Stimulated activated CD4-positive, alpha-beta T cell treated with anti-CD3 and anti-CD28 coated beads, TNF-alpha, amount 100 ng/mL, for 24 hours (primary cell): ENCODE measurements at places on chromosomes 5 and 9.
A peak's percentile ranks its signal among the peaks of the same experiment; 100 is the strongest.

DNA sequence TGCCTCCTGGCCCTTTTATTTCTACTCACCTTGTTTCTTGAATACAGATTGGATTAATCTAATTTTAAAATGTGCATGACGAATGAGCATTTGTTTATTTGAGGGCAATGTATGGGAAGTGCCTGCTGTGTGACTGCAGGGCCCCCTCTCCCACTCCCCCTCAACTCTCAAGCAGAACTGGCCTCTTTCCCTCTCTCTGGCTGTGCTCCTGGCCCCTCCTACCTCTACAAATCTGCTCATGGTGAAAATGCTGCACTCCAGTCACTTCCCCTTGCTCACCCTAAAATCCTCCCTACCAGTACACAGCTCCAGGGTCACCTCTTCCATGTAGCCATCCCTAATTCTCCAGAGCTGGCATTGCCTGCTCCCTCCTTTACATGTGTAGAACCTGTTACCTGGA is 17.2 kb upstream of the NDST1 start:
- no peak for DNase-seq

GRCh38 chr5:125181159-125181558 is 434.7 kb upstream of the ZNF608 start:
- DNase-seq = no peak

GRCh38 chr5:153900703-153901395 is 137.9 kb downstream of the FAM114A2 start:
- DNase-seq = no peak

DNA sequence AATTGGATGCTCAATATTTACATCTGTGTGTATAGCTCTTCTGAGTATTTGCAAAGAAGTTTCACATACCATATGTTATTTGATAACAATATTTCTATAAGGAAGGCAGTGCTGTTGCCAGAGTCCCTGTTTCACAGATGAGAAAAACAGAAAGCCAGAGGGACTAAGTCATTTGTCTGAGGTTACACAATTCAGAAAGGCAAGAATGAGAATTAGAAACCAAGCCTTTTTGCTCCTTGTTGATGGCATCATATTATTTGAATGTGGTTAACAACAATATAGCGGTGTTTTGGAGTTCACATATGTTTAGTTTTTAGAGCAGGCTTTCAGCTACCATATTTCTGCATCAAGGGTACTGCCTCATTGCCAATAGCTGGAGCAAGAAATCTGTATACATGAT is 110.9 kb upstream of the PRLR start:
- DNase-seq = no peak

DNA sequence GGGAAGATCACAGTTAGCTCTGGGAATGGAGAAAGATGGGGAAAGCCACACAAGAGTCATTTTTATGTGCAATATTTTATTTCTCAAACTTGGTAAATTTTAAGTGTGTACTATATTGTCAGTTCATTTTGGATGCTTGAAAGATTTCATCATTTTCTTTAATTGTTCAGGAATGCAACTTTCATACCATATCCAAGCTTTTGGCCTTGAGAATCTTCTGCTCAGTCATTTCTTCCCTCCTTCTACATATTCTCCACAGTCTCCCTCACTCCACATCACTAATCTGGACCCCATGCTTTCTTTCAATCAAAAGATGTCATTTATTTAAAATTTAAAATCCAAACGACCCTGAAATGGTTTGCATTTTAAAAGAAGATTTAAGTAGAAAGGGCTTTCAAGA is 135.4 kb downstream of the FAM114A2 start:
- no peak for DNase-seq

GRCh38 chr5:88845081-88845697 is 37.8 kb downstream of the MEF2C start:
- DNase-seq = no peak

- DNase-seq = no peak
These were observed 101.8 kb downstream of the DOCK8 start for GRCh38 chr9:316382-316965.

DNA sequence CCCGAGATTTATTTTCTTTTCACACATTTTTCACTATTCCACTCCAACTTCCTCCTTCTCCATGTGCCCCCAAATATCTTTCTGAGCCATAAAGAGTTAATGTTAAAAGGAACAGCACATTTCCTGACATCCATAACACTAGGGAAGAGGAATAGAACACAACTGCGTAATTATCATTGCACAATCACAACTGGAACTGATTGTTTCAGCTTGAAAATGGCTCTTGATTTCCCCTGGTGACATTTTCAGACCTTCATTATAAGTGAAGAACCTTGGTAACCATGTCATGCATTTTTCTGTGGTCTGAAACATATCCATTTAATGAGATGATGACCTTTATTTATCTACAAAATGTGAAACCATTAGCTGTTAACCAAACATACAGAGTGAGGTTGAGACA is 82.4 kb downstream of the PCSK1 start:
- DNase-seq = no peak

GRCh38 chr9:8052991-8053390 is 253.4 kb upstream of the DMAC1 start:
- no peak for DNase-seq

GRCh38 chr9:118395415-118395814 is 691.2 kb downstream of the TLR4 start:
- DNase-seq = no peak

GRCh38 chr5:75457691-75458090 is 53.7 kb downstream of the CERT1 start:
- no peak for DNase-seq

GRCh38 chr9:121744002-121744686 is 92.7 kb downstream of the DAB2IP start:
- DNase-seq = peak; percentile 21

DNA sequence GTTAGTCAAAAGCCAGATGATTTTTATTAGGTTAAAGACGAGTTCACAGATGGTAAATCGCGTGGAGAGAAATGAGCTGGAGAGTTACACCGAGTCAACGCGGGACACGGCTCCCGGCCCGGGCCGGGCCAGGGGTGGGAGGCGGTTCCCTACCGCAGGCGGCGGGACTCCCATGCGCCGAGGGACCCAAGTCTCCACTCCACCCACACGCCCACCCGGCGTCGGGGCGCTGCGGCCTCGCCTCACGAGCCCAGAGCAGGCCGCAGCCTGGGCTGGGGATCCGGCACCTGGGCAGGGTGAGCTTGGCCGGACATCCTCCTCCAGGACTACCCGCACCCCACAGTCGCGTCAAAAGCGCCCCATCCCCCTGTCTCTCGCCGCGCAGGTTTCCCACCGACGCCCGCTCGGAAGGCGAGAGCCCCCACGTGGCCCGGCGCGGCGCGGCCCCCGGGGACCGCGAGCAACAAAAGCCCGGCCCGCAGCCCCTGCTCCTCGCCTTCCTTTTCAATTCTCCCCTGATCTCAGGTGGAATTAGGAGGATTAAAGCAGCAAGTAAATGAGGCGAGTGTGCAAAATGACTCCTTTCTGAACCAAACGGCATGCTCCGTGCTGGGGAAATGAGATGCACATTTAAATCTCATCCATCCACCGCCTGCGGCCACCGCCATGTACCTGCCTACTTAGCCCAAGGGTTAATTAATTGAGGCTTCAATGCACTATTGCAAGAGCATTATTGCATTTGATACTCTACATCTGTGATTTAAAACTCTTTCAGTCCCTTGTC is 196.5 kb upstream of the TBCA start:
- no peak for DNase-seq

DNA sequence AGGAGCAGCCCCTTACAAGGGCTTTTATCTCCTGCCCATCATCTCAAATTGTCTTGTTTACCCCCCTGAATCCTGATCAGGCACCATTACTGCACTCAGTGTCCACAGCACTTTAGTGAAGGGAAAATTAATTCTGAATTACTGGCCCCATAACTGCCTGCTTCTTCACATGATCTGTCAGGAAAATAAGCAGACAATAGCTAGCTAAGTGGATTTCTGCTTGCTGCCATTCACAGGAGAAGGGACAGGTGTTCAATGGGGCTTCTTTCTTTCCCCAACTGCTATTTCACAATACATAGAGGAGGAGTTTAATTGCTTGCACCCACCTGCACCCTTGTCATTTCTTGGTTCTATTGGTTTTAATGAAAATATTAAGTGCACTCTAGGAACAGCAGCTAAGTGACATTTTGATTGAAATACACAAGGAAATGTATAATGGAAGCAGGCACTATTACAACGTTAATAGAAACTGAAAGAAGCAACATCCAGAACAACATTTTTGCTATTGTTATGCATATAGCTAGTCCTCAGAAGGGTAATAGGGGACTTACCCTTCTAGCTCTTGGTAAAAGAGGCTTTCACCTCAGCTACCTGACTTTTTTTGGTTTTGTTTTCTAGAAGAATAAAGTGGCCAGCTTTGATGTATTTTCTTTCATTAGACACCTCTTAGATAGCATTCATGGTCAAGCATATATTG is 599.3 kb upstream of the TLE4 start:
- DNase-seq = no peak
